A549 (cell line): ENCODE measurements at places on chromosomes 12 and 14.

GRCh38 chr12:120470150-120470784, 719 bp upstream of the SRSF9 start:
- DNase-seq, result peak; percentile 36

GRCh38 chr14:74510223-74510931, 16.8 kb downstream of the ISCA2 start:
- DNase-seq, result no peak

DNA sequence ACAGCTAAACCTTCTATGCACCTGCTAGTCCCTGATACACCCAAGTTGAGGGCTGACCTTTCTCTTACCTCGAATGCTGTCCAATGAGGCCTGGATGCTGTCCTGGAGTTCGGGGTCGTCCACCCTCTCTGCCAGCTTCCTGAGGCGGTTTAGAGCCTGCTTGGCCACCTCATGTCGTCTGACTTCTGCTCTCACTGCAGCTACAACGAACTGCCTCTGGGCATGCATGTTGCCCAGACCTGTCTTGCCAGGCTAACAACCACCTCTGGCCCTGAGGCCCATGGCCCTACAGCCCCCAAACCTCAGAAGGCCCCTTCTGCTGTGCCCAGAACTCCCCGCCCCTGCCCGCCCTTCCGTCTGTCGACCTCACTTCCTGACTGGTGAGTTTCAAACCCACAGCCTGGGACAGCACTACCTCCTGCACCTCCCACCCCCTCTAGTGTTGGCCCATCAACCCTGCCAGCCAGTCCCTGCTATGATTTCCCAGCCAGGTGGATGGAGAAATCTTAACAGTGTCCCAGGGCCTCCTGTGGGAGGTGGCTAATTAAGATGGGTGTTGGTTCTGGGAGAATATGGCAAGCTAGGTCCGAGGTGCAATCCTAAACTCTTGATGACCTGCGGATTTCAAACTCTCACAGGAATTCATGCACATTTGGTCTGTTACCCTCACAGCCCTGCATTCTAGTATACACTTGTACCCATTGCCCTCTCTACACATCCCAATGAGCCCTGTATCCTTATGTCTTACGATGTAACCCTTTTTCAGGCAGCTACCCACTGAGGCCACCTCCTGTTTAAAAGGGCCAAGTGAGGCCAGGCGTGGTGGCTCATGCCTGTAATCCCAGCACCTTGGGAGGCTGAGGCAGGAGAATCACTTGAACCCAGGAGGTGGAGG, 2.7 kb upstream of the TSPAN31 start:
- no peak for DNase-seq

DNA sequence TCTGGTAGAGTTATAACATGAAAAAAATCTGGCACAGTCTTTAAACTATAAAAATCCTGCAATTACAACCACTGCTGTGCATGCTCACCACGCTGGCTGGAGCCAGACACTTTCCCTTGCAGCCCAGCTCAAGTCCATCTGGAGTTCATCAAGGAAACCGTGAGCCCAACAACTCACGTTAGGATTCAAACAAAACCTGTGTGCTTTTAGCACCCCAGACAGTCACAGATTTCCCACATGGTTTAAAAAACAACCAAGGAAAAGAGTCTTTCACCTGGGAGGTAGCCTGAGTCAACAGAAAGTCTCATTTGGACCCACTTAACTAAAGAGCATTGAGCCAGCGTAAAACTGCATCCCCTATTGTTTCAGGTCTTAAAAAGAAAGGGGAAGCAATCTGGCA, 4.7 kb downstream of the LRIG3 start:
- no peak for DNase-seq

DNA sequence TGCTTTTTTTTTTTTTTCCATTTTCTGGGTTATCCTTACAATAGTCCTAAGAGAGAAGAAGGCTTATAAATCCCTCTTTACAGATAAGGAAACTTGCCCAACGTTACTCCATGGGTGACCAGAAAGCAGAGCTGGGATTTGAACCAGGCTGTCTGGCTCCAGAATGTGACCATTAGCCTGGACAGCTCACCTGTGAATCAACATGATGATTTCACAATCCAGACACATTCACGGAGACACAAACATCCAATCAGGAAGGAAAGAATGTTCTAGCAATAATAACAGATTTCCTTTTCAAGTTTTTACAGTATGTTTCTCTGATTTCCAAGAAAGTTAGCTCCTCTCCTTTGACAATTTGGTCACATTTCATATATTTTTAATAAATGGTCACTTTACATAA, 118.3 kb downstream of the GALC start:
- no peak for DNase-seq

DNA sequence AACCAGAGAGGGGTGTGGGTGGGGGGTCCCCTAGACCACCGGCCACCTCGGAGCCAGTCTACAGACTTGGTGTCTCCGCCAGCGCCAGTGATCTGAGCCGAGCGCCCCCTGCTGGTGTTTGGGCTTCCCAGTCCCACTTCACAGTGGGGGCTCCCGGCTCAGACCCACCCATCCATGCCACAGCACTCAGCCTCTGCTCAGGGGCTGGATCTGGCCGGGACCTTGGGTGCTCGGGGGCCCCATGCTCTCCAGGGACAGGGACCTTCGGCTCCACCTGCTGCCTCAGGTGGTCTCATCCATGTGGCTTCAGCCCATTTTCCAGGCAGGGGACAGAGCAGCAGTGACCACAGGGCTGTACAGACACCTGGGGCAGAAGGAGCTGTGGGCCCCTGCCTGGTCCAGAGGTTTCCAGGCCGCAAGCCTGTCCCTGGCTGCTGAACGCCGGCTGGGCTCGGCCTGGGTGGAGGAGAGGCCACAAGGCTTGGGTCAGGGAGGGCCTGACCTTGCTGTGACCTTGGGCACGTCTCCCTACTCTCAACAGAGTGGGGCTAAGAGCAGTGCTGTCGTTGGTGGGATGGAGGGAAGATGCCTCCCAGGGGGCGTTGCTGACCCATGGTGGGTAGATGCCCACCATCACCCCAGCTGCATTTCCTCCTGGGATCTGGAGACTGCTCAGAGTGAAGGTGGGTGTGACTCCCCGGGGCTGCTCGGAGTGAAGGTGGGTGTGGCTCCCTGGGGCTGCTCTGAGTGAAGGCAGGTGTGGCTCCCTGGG, 86.3 kb downstream of the KIF26A start:
- DNase-seq, result peak; percentile 15

DNA sequence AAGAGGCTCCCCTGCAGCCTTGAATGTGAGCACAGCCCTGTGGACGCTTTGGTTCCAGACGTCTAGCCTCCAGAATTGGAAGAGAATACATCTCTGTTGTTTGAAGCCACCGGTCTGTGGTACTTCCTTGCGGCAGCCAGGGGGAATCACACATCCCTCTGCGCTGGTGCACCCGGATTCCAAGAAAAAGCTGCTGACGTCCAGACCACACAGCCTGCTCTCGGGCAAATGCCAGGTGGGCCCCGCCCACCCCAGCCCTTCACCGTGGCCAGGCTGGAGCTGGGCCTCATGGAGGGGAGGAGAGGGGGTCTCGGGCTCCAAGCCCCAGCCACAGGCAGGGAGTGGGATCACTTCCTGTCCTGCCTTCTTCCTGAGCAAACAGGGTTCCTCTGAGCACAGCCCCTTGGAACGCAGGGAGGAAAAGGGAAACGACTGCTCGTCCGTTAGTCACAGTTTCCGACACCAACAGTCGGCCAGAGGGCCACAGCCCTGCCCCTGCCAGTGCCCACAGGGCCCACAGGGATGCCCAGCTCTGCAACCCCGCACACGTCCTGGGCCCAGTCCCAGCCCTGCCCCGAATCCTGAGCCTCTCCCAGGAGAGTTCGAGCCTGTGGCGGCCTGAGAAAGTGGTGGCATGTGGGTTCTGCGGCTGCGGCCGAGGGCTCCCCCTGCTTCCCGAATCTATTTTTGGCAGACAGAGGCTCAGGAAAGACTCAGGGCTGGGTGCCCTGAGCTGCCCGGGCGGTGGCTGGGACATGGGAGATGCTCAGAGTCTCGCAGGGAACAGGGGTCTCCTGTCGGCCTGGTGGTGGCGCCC, 85.3 kb downstream of the RFLNA start:
- peak; percentile 85 for DNase-seq

DNA sequence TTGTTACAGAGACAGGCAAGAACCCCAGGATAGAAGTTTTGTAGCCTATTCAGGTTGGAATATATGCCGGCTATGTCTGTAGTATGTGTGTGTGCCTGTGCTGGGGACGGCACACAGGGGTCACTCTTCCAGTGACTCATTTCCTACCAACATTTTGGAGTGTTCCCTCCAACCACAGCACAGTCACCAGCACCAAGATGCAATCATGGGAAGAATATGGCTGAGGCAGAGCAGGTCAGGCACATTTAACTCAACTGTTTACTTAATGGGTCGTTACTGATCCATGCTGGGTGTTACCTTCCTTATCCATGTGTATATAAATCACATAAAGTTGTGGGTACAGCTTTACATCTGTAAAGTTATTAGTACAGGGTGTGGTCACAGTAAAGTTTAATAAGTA, 178.3 kb downstream of the PRKD1 start:
- DNase-seq, result peak; percentile 23

DNA sequence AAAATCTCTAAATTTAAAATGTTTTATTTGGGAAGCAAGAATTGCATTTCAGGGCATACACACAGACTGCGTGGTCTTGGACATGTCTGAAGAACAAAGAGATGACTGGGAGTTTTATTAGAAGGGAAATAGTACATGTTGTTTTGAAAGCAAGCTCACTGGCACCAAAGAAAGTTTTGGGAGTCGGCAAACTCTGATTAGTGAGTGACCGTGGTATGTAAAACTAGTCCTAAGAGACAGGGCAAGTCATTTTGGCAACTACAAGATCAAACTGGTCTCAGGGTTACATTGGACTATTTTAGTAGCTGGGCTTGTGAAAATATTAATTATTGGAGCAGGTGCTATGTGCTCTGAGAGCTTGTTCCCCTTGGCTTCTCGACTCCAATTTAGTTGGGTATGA, 14.9 kb downstream of the TMEM116 start:
- no peak for DNase-seq

- DNase-seq, result no peak
Observed at GRCh38 chr12:26719852-26720251, 113.1 kb downstream of the ITPR2 start.

DNA sequence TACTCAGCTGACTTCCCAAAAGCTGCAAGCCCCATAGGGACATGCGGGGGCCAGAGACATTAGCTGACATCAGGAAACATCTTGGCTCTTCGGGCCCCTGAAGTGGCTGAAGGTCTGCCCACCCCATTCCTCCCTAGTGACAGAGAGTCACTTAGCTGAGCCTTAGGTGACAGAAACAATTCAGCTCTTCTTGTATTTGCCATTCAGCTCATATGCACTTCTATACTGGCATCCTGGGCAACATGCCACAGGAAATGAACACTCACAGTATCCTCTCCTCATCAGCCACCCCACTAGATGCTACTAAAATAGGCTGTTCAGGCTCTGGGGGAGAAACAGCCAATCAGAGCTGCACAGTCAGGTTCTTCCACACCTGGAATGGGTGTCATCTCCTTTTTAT, 3.4 kb downstream of the DCTN2 start:
- DNase-seq, result no peak

DNA sequence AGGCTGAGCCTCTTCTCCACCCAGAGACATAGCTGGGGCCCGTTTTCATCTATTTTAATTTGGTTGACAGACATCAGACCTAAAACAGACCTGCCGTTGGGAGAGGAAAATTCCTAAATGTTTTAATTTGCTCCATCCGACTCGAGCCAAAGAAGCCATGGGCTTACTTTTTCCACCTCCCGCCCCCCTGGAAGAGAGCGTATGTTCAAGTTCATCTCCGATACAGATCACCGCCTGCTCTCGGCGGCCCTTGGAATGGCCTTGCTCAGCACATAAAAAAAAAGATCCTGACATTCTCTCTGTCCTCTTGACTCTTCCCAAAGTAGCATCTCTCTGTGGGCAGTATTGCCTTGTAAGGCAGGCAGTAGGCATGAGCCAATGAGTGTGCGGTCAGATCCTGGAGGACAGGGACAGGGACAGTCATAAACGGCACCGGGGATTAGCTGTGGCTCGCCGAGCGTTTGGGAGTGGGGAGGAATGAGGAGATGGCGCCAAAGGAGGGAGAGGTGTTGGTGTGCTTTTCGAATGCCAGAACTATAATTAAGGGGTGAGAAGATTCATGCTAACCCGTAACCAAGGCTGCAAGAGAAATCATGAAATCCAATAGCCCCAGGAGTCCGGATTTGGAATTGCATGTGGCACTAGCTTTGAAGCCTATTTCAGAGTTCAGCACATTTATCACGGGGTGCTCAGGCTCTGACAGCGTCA, 47.9 kb upstream of the MEG3 start:
- no peak for DNase-seq

- DNase-seq, result no peak
Observed at GRCh38 chr12:51471111-51471864, 46.7 kb downstream of the SLC4A8 start.
